ENCODE measurements at places on chromosomes 5 and 9.

GRCh38 chr9:133692364-133692985, 45.7 kb downstream of the SARDH start:
- no peak for DNase-seq

DNA sequence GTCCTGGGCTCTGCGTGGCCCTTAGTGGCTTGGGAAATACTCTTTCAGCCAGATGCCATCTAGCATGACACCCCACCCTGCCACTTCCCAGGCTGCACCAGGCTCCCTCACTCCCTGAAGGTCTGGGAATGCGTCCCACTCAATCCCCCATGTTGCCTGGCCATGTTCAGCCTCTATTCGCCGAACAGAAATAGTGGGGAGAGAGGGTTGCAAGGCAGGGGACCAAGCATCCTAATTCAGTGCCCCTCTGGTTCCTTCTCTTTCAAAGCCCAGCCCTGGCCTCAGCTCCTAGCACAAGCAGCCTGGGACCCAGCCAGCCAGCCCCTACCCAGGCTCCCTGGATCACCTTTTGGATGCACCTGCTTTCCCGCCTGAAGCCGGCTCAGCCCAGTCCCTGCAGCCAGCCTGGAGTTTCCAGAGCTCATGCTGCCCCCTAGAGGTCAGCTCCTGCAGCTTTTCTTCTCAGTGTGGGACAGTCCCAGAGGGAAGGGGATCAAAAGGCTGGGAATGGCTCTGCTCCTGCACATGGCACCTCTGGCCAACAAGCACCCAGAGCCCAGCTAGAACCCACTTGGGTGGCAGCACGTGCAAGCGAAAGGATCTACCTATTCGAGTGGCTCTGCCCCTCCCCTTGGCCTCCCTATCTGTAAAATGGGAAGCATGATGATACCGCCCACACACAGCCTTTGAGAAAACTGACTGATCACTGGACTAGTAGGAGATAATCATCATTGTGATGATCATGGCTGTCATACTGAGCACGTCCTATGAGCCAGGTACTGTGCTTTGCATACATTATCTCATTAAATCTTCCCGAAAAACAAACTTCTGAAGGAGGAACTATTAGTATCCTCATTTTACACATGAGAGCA, 48.7 kb upstream of the C5orf58 start:
- peak; percentile 55 for DNase-seq

DNA sequence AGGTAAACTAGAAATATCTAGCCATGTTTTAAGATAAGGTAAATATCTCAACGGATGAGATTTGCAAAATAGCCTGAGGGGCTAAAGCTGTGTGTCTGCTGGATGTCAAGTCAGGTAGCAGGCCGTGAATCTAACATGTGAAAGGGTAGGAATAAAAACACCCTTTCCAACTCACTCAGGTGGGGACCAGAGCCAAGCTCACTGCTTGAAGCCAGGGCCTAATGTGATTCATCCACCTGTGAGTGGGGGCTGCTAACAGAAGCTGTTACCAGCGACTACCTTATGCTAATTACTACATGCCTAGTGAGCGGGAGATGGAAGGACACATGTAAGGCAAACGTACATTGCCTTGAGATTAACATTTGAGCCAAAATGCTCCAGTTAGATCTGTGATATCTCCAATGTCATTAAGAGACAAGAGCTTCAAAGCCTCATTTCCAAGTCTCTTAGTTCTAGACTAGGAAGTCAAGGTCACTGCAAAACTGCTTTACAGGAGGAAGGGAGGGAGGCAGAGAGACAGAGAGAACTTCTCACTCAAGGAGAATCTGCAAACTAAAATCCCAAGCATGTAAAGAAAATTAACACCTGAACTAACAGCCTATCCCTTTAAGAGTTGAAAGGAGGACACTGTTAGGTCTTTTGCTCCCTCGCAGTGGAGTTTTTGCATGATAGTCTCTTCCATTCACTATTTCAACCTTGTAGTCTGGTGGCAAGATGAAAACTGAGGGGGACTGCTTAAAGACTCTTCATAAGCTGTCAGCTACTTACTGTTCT, 141.6 kb upstream of the RPS23 start:
- DNase-seq, result no peak

GRCh38 chr9:132648685-132649084, 21.1 kb downstream of the DDX31 start:
- no peak for DNase-seq

DNA sequence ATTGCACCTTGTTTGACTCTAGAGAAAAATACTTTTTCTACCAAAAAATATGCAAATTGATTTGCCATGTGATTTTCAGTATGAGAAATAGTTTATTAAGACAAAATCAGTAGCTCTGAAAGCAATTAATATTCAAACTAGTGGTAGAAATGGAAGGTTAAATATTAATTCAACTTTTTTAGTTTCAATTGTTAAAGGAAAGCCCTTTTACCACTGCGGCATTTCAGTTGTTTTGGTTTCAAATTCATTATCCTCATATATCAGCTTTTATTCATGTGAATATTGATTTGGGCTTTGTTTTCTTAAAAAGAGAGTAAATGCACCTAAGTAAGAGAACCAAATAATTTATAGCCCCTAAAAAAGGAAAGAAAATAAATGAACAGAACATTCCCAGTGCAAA, 660.6 kb upstream of the CHD1 start:
- DNase-seq, result no peak

DNA sequence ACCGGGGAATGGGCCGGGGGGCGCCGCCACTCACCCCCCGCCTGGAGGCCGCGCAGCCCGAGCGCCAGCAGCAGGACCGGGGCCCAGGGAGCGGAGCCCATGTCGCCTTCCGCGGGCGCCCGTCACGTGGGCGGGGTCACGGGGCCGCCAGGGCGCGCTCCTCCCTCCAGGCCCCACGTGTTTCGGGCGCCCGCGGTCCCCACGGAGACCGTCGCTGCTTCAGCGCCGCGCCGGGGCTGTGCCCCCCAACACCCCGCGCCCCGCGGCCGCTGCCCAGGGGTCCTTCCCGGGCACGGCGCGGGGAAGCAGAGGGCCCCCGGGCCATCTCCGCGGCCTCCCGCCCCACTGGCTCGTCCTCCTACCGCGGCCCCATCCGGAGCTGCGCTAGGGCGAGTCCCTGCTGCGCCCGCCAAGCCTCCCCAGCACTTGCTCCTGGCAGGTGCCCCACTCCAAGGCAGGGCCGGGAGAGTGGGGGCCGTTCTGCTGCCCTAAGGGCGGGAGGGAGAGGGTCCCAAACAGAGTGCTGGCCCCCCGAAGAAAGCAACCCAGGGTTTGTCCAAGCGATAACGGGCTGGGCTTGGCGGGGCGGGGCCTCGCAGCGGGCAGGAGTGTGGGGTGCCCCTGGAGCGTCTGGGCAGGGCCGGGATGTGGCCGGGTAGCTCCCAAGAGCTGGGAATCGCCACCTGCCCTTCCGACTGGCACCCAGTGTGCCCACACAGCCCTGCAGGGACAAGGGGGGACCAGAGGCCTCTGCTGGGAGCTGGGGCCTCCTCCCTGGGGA, at the start of gene DPP7:
DPP7 (minus strand) TSS at position 121 of the 781 bp plus-strand sequence; CDS start at position 101, 20 bp downstream.
- DNase-seq, result peak; percentile 74

DNA sequence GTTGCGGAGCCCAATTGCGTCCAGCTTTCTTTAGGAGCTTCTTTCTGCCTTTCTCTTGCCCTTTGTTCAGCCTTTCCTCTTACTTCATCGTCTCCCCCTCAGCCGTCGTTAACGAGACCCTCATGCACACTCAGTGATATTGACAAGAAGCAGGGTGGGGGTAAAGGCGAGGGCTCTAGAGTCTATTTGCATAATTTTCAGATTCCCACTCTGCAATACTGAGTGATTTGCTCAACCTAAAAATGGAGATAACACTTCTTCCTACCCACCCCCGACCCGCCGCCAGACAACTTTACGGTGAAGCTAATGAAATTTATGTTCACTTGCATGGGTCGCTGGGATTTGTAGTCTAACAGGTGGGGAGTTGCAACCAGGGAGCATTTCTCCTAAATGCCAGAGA, 1.3 kb upstream of the TBC1D2 start:
- DNase-seq, result peak; percentile 66

DNA sequence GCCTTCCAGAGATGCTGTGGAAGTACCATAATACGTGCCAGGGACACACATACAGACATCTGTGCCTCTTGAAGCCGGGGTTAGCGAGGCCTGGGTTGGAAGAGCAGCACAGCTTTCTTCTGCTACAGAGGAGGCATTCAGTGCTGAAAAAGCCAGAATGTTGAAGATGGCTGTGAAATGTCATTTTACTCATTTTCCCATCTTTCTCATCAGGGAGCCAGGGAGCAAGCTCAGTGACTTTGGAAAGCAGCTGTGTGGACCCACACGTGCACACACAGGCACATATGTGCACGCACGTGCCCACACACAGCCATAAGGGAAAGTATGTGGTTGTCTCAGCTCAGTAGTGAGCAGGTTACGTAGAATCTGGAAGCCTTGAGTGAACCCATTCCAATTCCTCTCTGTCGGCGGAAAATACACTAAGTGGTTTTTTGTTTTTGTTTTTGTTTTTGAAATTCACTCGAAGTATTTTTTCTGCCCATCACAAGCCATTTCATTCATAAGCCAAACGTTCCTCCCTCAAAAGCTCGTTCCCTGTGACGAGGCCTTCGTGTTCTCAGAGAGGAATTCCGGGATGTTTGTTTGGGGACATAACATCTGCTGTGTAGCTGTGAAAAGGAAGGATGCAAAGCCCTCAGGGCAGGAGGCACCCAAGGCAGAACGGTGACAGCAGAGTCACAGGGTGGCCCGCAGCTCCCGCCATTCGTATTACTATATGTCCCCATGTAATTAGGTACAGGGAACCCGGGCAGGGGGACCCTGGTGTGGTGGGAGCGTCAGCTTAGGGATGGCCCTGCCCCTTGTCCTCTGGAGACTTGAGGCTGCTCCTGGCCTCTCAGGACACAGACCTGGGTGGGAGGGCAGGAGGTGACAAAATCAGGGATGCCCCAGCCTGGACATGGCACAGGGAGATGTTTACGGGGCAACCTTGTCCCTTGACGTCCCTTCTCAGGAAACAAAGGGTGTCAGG, 29.0 kb upstream of the ANKRD33B start:
- no peak for DNase-seq

- no peak for DNase-seq
Observed at GRCh38 chr5:133387621-133388020, 224.7 kb downstream of the FSTL4 start.

DNA sequence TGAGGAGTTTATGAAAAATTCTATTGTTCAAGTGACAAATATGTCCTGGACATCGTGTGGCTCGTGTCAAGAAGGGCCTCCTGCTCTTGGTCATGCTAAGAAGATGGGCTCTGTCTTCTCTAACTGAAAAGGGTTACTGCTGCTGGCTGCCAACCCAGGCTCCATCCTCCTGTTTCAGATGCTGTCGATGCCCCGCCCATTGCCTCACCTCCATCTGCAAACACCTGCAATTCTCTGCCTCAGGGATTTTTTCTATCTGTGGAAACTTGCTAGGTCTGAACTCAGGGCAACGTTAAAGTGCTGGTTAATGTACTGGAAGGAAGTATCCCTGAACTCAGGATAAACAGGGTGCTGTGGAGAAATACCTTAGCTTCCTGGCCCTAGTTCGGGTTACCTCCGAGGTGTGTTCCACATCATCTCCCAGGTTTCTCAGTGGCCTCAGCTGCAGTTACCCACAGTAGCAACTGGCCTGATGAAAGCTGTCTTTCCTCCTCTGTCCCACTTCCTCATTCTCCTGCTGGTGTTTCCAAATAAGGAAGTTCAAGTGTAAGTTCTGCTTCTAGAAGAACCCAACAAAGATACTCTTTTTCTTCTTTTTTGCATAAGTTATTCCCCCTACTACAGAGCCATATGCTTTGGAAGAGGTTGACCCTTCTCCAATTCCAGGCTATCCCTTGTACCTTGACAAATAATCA, 151.7 kb upstream of the SMIM23 start:
- DNase-seq, result peak; percentile 16

DNA sequence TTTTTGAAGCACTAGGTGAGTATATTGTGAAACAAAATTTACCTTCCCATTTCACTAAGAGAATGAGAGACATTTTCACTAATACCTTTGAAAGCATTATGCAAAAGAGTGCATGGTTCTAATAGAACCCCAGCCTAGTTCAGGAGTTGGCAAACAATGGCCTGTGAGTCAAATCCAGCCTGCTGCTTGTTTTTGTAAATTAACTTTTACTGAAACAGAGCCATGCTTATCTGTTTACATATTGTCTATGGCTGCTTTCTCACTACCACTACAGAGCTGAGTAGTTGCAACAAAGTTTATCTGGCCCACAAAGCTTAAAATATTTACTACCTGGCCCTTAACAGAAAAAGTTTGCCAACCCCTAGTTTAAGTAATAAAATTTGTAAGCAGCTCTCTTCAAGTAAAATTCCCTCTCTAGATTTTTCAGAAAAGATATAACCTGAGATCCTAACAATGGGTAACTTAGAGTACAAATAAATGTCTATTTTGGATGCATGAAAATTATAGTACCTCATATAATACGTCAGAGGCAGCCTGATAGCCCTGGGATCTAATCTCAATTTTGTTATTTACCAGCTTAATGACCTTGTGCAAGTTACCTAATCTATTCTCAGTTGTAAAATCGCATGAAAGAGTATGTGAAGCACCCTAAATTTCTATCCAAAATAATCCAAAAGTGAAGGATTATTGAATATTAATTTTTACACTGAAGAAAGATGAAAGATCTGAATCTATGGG, 50.7 kb upstream of the ARL15 start:
- DNase-seq, result no peak
